ENCODE measurements at places on chromosomes 1 and 21. TPM values are rescaled to one million over a fixed set of nuclear protein-coding genes. Genes with fewer than 3 reads are reported as not detected.

The CEP170 gene
- total RNA-seq, result 75.7 TPM

The RYR2 gene
- total RNA-seq, result 1.4 TPM

The MPZ gene
- 5.3 TPM for total RNA-seq

The AZIN2 gene
- 1.5 TPM for total RNA-seq

The AIM2 gene
- not detected for total RNA-seq

The LINGO4 gene
- total RNA-seq, result not detected

The MACO1 gene
- 16.1 TPM for total RNA-seq

Measured in subcutaneous adipose tissue (tissue), 4 donors.